GM12864 (cell line): ENCODE measurements at places on chromosomes 6 and 20.

DNA sequence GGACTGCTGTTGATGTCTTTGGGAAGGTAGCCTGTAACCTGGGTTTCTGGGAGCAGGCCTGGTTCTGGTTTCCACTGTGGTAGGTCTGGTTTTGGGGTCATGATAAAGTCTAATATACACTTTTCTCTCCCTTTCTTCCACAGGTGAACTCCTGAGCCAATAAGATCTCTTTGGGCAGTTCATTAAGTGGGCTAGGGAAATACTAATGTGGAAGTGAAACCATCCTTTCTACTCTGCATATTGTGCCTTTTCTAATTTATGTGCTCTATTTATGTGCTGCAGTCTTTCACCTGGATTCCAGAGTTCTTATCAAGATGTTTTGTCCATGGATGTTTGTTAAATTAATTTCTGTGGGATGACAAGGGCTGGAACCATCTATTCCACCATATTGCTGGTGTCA, 165.7 kb upstream of the PTPRK start:
- no peak for DNase-seq

GRCh38 chr6:42140756-42141602, 1.4 kb downstream of the C6orf132 start:
- no peak for DNase-seq

DNA sequence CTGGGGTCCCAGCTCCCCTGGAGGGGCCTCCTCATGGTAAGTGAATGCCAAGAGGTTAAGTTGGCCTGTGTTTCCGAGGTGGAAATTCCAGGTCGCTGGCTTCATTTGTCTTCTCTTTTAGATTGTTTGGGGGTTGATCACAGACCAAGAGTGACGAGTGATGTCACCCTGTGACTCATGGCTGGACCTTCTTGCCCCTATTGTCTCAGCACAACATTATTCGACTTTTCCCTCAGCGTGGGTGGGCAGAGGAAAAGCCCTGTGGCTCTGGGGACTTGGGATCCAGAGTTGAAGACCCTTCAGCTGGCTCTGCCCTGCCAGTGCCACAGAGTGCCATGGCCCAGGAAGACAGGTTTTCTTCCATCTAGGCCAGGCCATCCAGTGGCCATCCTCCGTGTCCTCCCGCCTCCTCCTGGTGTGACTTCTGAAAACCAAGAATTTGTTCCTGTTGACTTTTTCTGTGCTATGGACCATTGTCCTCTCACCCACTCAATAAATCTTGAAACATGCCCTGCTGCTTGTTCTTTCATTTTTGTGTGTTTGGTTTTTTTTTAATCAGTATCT, 15.4 kb upstream of the SNHG17 start:
- DNase-seq: no peak

DNA sequence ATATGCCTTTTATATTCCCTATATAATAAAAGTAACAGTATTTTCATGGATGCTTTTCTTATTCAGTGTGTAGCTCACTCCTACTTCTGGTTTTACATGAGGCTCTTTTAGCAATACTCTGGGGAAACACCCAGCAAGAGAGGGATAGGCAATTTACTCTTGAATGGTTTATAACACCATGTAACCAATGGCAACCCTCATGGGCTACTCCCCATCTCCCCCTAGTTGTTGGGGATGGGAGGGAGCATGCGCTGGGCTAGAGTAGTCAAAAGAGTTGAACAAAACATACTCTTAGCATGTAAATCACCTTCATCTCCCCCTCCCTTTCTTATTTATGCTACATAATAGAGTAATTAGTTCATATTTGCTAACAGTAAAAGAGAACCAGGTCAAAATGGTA, 140.1 kb upstream of the LRFN2 start:
- no peak for DNase-seq

DNA sequence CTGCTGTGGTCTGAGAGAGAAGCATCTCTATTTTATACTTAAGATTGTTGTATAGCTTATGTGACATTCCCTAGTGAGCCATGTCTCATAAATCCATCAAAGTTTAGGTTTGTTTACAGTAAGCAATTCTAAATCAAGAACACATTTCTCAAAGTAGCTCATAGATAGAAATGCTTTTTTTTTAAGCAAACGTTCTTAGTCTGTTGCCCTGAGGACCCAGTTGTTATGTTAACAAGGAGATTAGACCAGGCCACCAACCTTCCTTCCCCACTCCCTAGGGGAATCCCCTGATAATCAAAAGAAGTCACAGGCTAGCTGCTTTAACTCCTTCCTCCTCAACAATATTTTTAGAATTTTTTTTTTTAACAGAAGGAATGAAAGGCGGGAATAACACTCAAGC, 169.0 kb downstream of the FUT9 start:
- no peak for DNase-seq

GRCh38 chr6:44869321-44869897, 458.7 kb upstream of the RUNX2 start:
- peak; percentile 18 for DNase-seq
